ENCODE measurements at places on chromosomes 7 and 10. TPM values are rescaled to one million over a fixed set of nuclear protein-coding genes. Genes with fewer than 3 reads are reported as not detected.

MYH16 gene
- not detected for total RNA-seq

ZNF679 gene
- not detected for total RNA-seq

NPY gene
- total RNA-seq, result not detected

LLCFC1 gene
- total RNA-seq, result not detected

MACC1 gene
- 1.7 TPM for total RNA-seq

TPK1 gene
- 14.1 TPM for total RNA-seq

CYP2E1 gene
- 3.4 TPM for total RNA-seq

All from aorta (tissue), 5 donors.